ENCODE measurements at places on chromosomes 4 and X.
A peak's percentile ranks its signal among the peaks of the same experiment; 100 is the strongest.

DNA sequence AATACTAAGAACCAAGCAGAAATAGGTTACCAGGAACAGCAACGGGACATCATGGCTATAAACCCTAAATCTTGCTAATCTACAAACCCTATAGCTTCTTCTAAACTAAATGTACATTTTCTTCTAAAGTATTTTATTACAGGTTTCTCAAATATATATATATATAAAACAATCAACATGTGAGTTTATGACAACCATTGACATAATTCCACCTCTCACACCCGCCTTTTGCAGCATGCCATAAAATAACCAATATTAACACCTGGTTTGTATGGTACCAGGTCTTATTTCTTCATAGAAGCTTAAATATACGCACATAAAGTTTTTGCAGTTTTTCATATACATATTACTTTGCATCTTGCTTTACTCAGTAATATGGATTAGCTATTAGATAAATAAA, 955.3 kb upstream of the LCORL start:
- DNase-seq: no peak

DNA sequence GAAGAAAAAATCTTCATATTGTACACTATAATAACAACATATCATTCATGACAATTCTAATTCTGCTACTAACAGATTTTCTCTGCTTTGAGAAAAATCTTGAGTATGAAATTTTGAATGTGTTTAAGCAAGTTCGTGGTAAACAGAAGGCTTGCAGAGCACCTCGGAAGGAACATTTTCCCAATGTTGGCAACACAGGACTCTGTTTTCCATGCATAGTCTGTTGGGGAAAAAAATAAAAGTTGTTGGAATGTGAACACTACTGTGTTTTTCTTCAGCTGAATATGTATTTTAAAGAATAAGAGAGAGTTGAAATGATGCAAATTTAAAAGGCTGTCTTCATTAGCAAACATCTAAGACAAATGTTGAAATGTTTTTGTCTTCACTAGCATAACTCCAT, 54.7 kb upstream of the ANXA10 start:
- no peak for DNase-seq

DNA sequence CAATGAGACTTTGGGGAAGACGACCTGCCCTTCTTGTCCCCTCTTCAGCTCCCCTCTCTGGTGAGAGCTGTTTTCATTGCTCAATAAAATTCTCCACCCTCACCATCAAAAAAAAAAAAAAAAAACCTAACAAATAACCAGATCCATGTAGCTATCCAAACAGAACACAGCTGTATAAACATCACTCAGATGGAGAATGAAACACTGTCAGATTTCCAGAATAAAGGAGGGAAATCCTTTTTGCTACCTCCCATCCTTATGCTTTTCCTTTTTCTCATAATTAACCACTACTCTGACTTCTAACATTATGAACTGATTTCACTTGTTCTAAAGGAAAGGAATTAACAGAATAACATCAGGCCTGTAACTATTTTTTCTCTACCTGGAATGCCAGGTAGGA, 155.6 kb downstream of the PPP4R3C start:
- DNase-seq: no peak

- DNase-seq: no peak
Measured at GRCh38 chr4:40837094-40837870, 87.5 kb downstream of the NSUN7 start.

- DNase-seq: no peak
Measured at GRCh38 chr4:88285235-88285653, 883 bp upstream of the PPM1K start.

GRCh38 chr4:156154978-156155377, 201.3 kb upstream of the CTSO start:
- DNase-seq: no peak

DNA sequence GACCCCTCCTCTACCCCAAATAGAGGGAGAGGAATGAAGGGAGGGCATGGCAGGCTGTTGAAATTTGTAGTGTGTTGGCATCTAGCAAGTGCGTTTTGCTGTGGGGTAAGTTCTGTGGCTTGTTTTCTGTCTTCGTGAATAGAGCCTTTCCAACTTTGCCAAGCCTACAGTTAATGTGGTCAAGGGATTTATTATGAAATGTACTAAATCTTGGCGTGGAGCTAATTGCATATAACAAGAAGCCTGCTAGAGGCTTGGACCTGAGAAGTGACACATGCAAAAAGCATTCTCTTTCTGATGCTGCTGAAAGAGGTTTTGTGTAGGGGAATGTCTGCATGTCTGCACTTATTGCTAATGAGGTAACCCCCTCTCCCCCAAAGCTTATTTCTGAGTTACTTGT, 132.2 kb downstream of the BMPR1B start:
- DNase-seq: no peak

DNA sequence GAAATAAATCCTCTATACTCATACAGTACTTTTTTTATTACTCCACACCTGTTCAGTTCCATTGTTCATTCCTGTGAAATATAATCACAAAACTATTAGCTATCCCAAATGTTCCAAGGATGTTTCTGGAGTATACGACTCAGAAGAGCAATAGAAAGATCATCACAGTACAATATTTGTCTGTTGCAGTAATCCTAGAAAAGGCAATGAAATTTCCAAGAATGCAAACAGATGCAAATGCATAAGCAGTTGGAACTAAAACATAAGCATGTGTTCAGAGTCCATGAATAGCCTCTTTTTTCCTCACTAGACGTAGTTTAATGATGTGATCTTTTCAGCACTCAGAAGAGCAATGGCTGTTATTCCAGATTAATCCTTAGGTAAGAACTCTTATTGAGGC, 55.2 kb downstream of the RTL3 start:
- DNase-seq: no peak

GRCh38 chr4:39922399-39922798, 55.3 kb downstream of the PDS5A start:
- no peak for DNase-seq

DNA sequence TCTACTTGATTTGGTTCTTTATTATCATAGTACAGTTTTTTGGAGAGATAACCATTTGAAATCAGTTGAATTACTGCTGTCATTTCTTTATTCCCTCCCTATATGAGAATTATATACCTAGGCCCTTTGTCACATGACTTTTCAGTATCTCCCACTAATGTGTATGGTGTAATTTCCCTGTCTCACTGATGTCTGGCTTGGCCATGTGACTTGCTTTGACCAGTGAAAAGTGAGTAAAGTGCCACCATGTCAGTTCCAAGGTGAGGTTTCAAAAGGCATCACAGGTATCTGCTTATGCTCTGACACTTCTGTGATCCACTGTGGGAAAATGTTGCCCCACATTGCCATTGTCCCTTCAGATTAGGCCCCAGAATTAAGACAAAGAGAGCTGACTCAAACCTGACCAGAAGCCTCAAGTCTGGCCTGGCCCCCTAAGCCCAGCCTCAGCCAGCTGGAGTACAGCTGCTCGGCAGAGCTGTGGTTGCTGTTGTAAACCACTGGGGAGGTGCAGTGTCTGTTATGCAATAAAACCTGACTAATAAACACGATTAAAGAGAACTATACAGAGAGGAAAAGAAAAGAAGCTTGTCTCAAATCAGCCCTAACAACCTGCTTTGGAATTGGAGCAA, 27.5 kb downstream of the SETD7 start:
- no peak for DNase-seq

DNA sequence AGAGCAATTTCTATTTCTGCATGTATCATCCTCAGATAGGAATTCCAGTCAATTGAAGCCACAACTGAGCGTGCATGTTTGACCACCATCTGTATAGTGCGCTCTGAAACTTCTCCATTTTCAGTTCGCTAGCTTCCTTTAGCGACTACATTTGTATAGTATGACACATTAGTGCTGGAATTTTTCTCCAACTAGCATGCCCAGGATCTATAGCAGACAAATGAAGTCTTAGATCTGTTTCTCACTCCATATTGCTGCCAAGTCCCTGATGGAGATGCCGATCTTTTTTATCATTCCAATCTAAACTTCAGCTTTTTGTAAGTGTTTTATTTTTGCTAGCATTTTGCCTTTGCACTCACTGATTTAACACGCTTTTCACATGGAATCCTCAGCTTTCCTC, 774.8 kb upstream of the TENM3 start:
- DNase-seq: no peak

DNA sequence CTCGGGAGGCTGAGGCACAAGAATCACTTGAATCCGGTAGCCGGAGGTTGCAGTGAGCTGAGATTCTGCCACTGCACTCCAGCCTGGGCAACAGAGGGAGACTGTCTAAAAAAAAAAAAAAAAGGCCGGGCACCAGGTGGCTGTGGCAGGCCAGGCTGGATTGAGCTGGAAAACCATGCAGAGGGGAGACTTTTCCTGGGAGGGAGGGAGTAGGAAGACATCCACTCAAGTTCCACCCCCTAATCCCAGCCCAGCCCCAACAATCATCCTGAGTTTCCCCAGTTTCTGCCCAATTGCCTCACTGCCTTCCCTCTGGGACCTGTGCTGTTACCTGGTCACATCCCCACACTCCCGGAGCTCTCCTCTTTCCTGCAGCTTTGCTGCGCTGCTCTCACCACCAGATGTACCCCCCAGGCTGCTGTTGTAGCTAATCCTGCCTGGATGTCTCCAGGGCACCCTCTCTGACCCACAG, 9.0 kb upstream of the TSPYL2 start:
- no peak for DNase-seq

DNA sequence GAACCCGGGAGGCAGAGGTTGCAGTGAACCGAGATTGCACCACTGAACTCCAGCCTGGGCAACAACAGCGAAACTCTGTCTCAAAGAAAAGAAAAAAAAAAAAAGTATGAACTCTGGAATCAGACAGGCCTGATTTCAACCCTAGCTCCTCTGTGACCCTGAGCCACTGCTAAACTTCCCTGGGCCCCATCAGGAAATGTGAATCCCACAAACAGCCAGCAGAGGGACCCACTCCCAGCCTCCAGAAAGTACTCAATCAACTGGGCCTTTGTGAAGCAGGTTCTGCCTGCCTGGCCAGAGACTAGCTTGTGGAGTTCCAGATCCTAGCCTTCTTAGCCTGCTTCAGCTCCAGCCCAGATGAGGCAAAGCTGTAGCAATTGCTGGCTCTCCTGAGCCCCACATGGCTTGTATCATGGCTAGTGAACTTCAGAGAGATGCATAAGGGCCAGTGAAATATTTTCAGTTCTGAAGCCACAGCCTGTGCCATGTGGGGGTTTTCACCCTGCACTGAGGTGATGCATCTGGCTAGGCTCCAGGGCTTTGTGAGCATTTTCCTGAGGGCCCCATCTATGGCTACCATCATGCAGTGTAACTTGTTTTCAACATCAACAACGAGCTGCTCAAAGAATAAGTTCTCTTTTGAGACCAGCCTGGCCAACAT, 7.2 kb upstream of the IDS start:
- peak; percentile 33 for DNase-seq

- no peak for DNase-seq
Measured at GRCh38 chr4:155367608-155368007, 9.2 kb downstream of the MAP9 start.

DNA sequence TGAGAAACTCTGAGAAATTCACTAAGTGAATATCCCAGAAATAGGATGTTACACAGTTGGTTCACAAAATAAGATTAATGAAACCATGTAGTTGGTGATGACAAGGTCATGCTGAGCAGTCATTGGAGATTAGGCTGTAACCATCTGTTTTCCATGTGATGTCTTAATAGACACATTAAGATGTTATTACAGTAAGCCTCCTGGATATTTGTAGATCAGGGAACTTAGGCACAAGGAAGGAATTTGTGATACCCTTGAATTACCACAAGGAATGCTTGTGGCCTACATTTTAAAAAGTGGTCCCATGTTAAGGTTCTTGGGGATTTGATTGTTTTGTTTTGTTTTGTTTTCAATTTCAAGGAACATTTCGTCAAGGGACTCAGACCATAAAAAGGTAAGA, 185.6 kb upstream of the BANK1 start:
- DNase-seq: no peak

DNA sequence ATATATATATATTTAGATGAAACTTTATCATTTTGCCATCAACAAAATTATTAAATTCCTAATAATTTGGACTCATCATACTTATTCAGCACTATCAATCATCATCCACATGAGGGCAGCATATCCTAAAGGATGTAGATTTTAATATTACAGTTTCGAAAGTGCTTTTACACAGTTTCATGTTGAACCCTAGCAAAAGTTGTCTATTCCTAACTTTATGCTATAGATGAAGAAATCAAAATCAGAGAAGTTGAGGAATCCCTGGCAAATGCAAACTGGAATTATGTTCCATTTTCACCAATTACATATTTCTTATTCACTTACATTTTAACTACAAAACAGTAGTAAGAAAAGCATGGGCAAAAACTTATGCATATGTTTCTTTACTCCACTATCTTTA, 36.6 kb upstream of the UGT2A1 start:
- DNase-seq: no peak

- DNase-seq: no peak
Measured at GRCh38 chr4:158854236-158854635, 85.4 kb downstream of the FNIP2 start.

- no peak for DNase-seq
Measured at GRCh38 chr4:188305690-188306089, 166.4 kb downstream of the TRIML1 start.

Data from T-helper 1 cell (primary cell).